ENCODE measurements at places on chromosomes 13 and 19.

DNA sequence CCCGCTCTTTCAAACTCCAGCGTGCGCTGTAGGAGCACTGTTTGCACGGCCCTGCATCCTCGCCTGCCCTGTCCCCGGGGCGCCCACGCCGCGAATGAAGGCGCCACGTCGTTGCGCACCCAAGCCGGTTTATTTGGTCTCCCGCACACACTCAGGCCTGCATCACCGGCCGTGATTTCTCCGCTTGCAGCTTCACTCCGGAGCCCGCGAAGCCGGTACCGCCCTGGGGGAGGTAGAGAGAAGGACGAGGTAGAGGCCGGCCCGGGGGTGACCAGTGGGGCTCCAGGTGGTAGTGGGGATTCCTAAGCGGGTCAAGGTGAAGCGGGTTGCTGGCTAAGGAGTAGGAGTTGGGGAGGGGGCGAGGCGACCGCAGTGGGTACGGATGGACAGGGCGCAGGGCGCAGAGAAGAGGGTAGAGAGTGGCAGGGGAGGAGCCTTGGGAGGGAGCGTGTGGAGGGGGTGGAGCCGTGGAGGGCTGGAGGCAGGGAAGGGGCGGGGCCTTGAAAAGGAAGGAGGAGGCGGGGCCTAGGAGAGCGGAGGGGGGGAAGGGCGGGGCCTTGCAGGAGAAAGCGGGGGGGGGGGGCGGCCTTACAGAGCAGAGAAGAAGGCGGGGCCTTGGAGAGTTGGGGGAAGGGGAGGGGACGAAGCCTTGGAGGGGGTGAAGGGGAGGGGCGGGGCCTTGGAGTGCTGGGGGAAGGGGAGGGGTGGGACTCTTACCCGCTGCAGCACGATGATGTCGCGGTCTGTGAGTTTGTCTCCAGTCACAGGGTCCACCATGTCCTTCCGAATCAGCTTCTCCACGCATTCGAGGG is 24.6 kb downstream of the NOSIP start:
- DNase-seq, result peak; percentile 81

- no peak for DNase-seq
Observed at GRCh38 chr13:62110079-62110478, 694.4 kb upstream of the PCDH20 start.

GRCh38 chr13:98394820-98395510 is 181.9 kb downstream of the STK24 start:
- DNase-seq, result no peak

- DNase-seq, result no peak
Observed at GRCh38 chr19:17160908-17161307, 54.2 kb upstream of the USE1 start.

DNA sequence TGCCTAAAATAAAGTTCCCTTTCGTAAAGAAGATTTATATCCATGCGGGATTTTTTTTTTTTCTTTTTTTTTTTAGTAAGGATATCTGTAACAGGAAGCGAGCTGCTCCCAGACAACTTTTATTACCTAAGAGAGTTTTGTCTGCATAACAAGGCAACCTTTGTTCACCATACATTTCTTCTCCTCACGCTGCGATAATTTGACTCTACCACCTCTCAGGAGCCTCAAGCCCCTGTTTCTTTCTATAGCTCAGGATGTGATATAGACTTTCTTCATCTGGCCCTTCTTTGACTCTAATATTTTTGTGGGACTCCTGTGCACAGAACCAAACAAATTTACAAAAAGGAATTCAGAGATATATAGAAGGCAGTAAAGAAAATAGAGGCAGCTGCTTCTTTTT is 1053.7 kb upstream of the SPRY2 start:
- no peak for DNase-seq

GRCh38 chr19:5498830-5499550 is 43.8 kb downstream of the ZNRF4 start:
- no peak for DNase-seq

GRCh38 chr13:59270327-59270726 is 893.4 kb downstream of the DIAPH3 start:
- DNase-seq, result no peak

- no peak for DNase-seq
Observed at GRCh38 chr13:49424011-49424560, 19.8 kb downstream of the CAB39L start.

DNA sequence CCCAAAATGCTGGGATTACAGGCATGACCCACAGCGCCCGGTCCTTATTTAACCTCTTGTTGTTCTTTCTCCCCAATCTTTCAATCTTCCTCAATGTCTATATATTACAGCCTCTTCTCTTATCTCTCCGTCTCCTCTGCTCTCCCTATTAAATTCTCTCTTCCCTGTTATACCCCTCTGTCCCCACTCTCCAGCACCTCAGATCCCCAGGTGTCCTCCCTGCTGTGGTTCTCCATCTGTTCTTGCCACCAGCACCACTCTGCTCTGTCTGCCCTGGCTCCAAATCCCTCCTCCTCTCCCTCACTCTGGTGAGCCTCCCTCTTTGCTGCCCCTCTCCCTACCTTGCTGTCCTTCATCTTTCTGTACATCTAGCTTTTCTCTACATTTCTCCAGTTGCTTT is 1.1 kb downstream of the ZNF600 start:
- DNase-seq, result no peak

- DNase-seq, result no peak
Observed at GRCh38 chr13:104487006-104487405, 1420.8 kb upstream of the SLC10A2 start.

- no peak for DNase-seq
Observed at GRCh38 chr19:38429055-38429810, 3.2 kb upstream of the RASGRP4 start.

- no peak for DNase-seq
Observed at GRCh38 chr13:49998714-49999624, 2.1 kb downstream of the TRIM13 start.

GRCh38 chr19:1261798-1262622 is 7.1 kb upstream of the CIRBP start:
- no peak for DNase-seq

DNA sequence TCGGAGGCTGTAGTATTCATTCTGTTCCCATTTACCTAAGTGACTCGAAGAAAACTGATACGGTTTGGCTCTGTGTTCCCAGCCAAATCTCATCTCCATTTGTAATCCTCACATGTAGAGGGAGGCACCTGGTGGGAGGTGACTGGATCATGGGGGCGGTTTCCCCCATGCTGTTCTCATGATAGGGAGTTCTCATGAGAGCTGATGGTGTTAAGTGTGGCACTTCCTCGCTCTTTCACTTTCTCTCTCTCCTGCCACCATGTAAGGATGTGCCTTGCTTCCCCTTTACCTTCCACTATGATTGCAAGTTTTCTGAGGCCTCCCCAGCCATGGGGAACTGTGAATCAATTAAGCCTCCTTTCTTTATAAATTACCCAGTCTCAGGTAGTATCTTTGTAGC is 23.5 kb downstream of the SLAIN1 start:
- DNase-seq, result no peak

- no peak for DNase-seq
Observed at GRCh38 chr13:28326056-28326455, 168.9 kb downstream of the FLT1 start.

GRCh38 chr13:94020426-94020825 is 459.1 kb downstream of the DCT start:
- DNase-seq, result no peak

GRCh38 chr19:49579193-49579592 is 1.2 kb downstream of the NOSIP start:
- no peak for DNase-seq

DNA sequence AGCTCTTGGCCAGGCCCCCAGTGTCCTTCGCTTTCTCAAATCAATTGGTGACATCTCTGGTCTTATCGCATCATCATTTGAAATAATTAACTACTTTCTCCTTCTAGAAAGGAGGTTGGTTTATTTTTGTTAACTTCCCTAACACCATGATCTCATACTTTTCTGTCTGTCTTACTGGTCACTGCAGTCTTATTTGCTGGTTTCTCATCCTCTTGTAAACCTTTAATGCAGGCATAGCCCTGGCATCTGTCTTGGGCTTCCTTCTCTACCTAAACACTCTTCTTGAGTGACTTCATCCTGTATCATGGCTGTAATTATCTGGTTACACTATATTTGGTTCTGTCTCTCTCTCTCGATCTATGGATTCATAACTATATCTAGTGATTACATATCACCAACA is 152.8 kb downstream of the CYSLTR2 start:
- no peak for DNase-seq

- no peak for DNase-seq
Observed at GRCh38 chr19:19535311-19536191, 2.5 kb upstream of the CILP2 start.

GRCh38 chr19:40799558-40800338 is 757 bp downstream of the EGLN2 start:
- DNase-seq, result peak; percentile 90

DNA sequence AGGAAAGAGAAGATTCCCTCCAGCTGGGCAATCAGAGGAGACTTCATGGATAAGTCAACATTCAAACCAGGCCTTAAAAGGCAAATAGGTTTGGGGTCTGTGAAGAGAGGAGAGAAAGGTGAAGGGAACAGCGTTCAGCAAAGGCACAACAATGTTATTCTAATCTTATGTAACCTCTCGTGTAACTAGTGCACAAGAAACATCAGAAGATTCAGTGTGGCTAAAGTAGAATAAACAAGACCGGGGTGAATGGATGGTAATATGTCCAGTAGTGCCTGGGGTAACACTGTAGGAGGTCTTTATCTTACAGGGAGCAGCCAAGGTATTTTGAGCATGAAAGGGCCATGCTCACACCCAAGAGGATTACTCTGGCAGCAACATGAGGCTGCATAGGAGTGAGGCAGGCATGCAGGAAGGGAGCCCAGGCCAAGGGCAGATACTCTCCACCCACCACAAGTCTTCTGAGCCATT is 24.1 kb downstream of the LHFPL6 start:
- no peak for DNase-seq

DNA sequence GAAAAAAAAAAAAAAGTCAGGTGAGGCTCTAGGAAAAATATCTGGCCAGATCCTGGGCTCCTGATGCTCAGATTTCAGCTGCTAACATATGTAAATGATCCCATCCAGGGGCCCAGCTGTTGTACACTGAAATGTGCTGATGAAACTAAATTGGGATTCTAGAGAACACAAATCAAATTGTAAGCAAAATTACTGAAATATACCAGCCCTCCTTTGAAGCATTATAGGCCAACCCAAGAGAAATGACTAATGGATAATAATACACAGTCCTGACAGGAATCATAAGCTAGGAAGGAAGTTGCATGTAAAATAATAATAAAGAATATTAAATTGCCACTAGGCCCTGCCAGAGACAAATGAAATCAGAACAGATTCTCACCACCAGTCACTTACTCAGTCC is 17.8 kb downstream of the KCTD12 start:
- no peak for DNase-seq

GRCh38 chr19:30896554-30896953 is 452.7 kb downstream of the TSHZ3 start:
- DNase-seq, result no peak

DNA sequence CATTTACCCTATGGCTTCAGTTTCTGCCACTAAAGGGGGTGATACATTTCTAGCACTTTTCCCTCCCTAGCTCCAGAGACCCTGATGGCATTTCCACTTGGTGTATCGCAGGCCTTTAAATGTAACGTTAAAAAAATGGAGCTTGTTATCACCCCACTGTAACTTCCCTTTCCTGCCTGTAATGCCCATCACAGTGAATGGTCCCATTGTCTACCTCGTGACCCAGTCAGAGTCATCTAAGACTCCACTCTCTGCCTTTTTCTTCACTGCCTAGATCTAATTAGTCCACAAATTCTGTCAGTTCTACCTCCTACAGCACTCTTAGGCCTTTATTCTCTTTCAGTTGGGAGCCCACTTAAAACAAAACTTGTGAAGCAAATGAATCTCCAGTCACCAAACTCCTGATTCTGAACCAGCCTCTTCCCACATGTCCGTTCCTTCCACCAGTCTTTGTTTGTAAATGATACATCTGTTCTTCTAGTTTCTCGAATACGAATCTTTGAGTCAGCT is 64.8 kb downstream of the NHLRC3 start:
- DNase-seq, result no peak

- peak; percentile 75 for DNase-seq
Observed at GRCh38 chr19:2648528-2648937, 54.0 kb downstream of the GNG7 start.

- DNase-seq, result peak; percentile 59
Observed at GRCh38 chr19:41226053-41226873, 7.2 kb downstream of the AXL start.

GRCh38 chr13:99821741-99822140 is 149.8 kb downstream of the ZIC5 start:
- DNase-seq, result no peak

- DNase-seq, result no peak
Observed at GRCh38 chr13:96379967-96380366, 290.1 kb downstream of the HS6ST3 start.

GRCh38 chr13:42270857-42271215 is 1.1 kb upstream of the AKAP11 start:
- DNase-seq, result no peak

GRCh38 chr13:23811366-23812062 is 77.7 kb downstream of the MIPEP start:
- DNase-seq, result peak; percentile 57

DNA sequence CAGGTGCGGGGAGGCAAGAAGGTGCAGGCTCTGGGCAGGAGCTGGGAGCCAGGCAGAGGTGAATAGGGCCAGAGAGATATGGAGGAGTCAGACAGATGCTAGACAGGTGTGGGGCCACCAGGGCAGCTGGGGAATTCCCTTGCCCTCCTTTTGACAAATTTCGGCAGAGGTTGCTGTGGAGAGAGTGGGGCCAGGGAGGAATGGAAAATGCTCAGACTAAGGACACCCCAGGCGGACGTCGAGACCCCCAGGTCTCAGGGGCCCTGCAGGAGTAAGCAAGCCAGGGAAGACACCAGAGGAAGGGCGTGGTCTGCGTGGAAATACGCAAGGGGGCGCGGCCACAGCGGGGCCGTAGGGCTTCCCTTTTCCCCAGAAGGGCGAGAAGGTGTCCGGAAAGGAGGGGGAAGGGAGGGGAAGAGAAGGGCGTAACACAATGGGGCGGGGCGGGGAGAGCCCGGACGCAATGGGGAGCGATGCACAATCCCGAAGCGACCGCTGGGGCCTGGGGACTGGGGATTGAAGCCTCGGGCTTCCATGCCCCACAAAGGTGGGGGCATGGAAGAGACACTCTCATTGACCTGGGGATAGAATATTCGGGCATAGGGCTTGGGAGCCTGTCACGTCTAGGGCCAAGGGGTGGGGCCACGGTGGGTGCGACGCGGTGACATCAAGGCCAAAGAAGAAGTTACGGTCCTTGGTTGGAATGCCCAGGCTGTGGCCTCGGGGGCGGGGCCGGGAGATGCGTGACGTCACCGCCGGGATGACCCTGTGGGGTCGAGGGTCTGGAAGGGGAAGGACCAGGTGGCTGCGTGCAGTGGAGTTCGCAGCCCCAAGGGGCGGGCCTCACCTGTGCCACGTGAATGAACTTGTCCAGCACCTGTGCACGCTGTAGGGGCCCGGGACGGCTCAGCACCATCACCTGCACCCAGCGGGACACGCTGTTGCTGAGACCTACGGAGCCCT is 8.2 kb downstream of the RASGRP4 start:
- DNase-seq, result peak; percentile 48

- no peak for DNase-seq
Observed at GRCh38 chr13:87100431-87100830, 570.7 kb upstream of the SLITRK5 start.

GRCh38 chr13:113417008-113417751 is 36.1 kb downstream of the ADPRHL1 start:
- no peak for DNase-seq

GRCh38 chr13:69094485-69094884 is 1013.1 kb upstream of the ATXN8OS start:
- no peak for DNase-seq

All from left lung (tissue), 14 donors.